ENCODE measurements at places on chromosomes 6 and 20. TPM values are rescaled to one million over a fixed set of nuclear protein-coding genes. Genes with fewer than 3 reads are reported as not detected.

NOL4L gene
- total RNA-seq: 5.1 TPM

PDE10A gene
- 24.4 TPM for total RNA-seq

MYT1 gene
- not detected for total RNA-seq

SLC17A2 gene
- total RNA-seq: not detected

HLA-DRB5 gene
- total RNA-seq: not detected

COL12A1 gene
- total RNA-seq: 194 TPM

MUC21 gene
- not detected for total RNA-seq

PSMB8 gene
- total RNA-seq: 28.3 TPM

ENPP4 gene
- 0.36 TPM for total RNA-seq

TREM2 gene
- not detected for total RNA-seq

CDH4 gene
- 0.54 TPM for total RNA-seq

SSTR4 gene
- total RNA-seq: not detected

HCK gene
- total RNA-seq: not detected

LAMA4 gene
- 172 TPM for total RNA-seq

AAR2 gene
- 43.9 TPM for total RNA-seq

RFX6 gene
- total RNA-seq: not detected

SOX18 gene
- 0.36 TPM for total RNA-seq

MTHFD1L gene
- total RNA-seq: 77.4 TPM

IL20RA gene
- not detected for total RNA-seq

TNFRSF6B gene
- 1.8 TPM for total RNA-seq

KIAA1755 gene
- total RNA-seq: 0.32 TPM

RCAN2 gene
- total RNA-seq: 0.16 TPM

FOXF2 gene
- total RNA-seq: 0.81 TPM

GPX5 gene
- total RNA-seq: not detected

ZNF391 gene
- total RNA-seq: 1.3 TPM

SEMG1 gene
- not detected for total RNA-seq

HS3ST5 gene
- total RNA-seq: not detected

RXRB gene
- total RNA-seq: 23.3 TPM

NR2E1 gene
- not detected for total RNA-seq

UBD gene
- not detected for total RNA-seq

DNMT3B gene
- 0.65 TPM for total RNA-seq

OR2H2 gene
- not detected for total RNA-seq

RRAGD gene
- 0.49 TPM for total RNA-seq

KIAA0408 gene
- 0.90 TPM for total RNA-seq

PTCRA gene
- not detected for total RNA-seq

C20orf144 gene
- total RNA-seq: not detected

FRS3 gene
- 1.9 TPM for total RNA-seq

MYLK2 gene
- total RNA-seq: not detected

RAET1L gene
- total RNA-seq: not detected

MYLK4 gene
- total RNA-seq: 0.97 TPM

PNPLA1 gene
- 0.49 TPM for total RNA-seq

PKIB gene
- 0.90 TPM for total RNA-seq

POPDC3 gene
- total RNA-seq: not detected

PPP1R14C gene
- total RNA-seq: 7.8 TPM

FAM217B gene
- total RNA-seq: 2.9 TPM

NQO2 gene
- 30.1 TPM for total RNA-seq

RBM24 gene
- 1.3 TPM for total RNA-seq
